ENCODE measurements at places on chromosomes 12 and 14.
A peak's percentile ranks its signal among the peaks of the same experiment; 100 is the strongest.

GRCh38 chr12:90152897-90153624 is 444.4 kb upstream of the ATP2B1 start:
- DNase-seq = no peak

- DNase-seq = no peak
These were observed 50.1 kb downstream of the FERMT2 start for GRCh38 chr14:52900731-52901130.

DNA sequence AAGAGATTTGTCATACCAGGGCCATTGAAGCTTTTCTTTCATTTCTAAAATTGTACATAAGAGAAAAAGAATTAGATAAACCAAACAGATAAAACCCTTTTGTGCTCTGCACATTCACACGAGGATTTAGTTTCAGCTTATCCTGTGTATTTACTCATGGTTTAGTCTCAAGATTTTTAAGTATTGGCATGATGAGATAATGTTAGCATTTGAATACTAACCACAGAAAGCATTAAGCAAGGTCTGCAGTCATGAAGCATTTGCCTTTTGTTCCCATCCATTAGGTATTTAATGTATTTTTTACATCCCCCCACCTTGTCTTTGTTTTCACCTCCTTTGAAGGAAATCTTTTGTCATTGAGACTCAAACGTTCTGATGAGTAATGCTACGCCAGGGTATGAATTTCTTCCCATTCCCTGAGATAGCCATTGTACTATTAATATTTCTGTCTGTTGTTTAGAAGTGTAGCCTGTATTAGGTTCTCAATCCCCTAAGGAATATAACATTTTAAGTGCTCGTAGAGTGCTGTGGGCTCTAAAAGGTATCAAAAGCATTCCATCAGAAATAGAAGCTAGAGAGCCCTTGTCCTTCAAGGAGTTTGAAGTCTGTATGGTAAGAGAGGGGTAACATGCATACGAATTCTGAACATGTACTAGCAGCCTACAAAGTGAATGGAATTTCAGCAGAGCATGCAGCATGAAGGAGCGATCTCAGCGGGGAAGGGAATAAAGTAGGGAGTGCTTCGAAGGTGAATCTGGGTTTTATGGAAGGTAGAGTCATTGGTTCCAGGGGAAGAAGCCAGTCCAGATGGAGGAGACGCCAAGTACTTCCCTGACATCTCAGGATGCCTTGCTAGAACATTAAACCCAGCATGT is 22.3 kb downstream of the CRADD start:
- DNase-seq = no peak

- DNase-seq = no peak
These were observed 161.3 kb upstream of the CAND1 start for GRCh38 chr12:67107751-67108269.

GRCh38 chr12:9227950-9228349 is 19.8 kb upstream of the PZP start:
- no peak for DNase-seq

GRCh38 chr12:47190271-47190750 is 110.6 kb upstream of the AMIGO2 start:
- no peak for DNase-seq

DNA sequence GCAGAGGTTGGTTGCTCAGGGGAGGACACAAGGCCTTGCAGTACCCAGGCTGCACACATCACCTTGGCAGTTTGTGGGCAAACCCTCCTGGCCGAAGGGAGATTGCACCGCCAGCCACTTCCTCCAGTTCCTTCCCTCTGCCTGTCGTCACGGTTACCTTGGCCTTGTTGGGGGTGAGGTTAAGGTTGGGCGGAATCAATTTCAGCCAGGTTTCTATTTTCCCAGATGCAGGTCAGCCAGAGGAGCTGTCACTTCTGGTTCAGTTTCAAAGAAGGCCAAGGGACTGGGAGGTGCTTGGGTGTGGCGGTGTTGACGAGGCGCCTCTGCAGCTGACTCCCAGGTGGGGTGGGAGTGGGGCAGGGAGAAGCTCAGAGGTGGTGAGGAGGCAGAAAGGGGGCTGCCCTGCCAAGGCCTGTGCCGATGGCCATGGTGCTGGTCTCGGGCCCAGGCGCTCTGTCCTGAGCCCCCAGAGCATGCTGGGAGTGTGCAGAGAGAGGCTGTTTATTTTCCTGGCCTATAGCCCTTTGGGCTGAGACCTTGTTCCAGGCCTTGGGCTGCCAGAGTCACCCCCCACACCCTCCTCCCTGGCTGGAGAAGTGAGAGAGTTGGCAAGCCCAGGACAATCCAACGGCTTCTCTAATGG is 31.4 kb downstream of the JDP2 start:
- no peak for DNase-seq

DNA sequence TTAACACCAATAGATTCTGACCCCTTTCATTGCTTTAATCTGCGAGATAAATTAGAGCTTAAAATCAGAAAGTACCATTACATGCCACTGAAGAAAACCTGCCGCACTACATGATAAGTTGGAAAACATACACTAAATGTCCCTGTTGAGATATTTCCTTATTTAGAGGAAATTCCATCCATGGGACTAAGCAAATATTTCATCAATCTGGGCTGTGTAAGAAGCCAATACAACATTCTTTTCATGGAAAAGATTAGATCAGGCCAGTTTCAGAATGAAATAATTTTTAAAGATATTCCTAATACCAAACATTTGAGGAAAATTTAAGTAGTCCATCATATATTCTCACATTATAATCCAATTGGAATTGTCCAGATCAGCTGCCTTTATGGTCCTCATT is 112.8 kb downstream of the LLPH start:
- no peak for DNase-seq

- no peak for DNase-seq
These were observed 52.0 kb downstream of the PAPLN start for GRCh38 chr14:73289308-73289707.

DNA sequence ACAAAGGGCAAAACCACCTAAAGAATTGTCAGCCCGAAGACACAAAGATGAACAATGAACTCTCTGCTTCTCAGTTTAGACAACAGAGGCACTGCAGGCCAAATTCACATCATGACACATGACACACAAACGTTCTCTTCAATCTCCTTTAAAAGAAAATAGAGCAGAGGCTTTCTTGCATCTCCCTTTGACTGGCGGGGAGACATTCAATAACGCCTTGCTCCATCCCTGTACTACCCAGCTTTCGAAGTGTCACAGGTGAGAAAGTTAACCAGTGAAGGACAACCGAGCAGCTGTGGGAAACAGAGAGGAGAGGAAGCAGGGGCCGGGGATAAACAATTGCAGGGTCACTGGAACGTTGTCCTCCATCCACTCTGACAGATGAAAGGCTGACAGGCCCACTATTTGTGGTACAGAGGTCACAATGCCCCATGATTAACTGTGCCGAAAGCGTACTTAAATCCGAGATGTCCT is 130.8 kb downstream of the PHLDA1 start:
- no peak for DNase-seq

GRCh38 chr12:57474862-57475261 is 4.8 kb downstream of the ARHGAP9 start:
- no peak for DNase-seq

GRCh38 chr14:70655110-70655826 is 13.6 kb downstream of the TTC9 start:
- DNase-seq = peak; percentile 62

DNA sequence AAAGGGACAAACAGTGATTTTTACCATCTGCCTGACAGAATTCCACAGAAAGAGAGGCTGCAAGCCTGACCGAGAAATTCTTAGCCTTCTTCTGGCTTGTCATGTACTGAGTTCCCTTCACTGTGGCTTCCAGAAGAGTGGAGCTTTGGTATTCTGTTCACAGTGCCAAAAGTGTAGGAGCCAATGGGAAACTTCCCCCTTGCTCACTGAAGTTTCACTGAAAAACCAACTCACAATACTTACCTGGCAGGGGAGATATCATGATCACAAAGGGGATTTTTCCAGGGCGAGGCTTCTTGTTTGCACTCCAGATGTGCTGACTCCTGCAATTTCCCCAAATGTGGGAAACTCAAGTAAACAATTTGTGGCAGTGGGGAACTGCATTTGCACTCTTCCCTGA is 31.7 kb upstream of the MMP19 start:
- no peak for DNase-seq

DNA sequence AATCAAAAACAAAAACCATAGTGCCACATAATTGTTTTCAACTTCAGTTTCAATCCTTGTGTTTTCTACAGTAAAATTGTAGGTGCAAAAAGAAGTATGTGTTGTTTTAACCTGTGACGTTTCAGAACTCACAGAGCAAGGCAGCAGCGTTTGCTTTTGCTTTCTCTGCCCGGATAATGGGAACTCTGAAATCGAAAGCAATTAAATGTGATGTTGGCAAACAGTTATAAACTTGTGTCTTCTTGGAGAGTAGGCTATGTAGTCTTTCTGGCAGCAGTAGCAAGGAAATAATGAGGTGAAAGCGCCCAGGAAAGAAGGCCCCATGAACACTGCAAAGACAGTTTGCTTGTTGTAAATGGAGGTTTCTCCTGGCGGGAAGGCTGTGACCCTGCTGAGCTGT is 39.1 kb downstream of the FNTB start:
- DNase-seq = no peak

DNA sequence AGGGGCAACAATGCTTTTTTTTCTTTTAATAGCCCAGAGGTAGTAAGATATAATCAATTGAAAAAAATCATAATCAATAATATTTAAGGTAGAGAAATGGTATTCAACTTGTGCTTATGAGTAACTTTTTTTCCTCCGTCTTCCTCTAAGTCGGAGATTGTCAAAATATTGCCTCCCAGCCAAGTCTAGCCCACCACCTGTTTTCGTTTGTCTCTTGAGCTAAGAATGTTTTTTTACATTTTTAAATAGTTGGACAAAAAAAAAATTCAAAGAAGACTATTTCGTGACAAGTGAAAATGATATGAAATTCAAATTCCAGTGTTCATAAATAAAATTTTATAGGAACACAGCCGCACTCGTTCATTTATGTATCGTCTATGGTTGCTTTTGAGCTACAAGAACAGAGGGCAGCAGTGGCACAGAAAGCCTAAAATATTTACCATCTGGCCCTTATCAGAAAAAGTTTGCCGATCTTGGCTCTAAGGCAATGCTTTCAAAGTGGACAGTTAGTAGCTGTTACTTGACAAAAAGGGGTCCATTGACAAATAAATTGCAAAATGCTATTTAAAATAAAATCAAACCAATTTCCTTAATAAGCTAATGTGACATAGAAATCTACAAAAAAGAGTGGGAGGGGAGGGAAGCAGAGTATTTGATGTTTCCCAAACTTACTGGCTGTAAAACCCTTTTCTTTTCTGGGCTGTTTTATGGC is 40.8 kb upstream of the MAX start:
- no peak for DNase-seq

DNA sequence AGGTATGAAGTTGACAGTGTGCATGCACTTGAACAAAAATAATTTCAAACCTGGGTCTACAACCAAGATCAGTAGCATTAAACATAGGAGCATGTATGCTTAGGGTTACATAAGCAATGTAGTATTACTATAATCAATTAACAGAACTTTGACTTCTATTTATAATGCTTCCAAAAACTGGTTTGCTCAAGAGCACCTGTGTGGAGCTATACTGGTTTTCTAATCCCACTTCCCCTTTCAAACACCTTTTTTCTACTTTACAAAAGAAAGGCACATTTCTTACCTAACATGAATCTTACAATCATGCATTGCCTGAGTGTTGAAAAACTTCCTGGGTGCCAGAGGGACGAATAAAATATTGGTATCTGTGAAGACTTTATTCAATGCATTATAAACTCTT is 72.7 kb downstream of the EFCAB11 start:
- DNase-seq = no peak

DNA sequence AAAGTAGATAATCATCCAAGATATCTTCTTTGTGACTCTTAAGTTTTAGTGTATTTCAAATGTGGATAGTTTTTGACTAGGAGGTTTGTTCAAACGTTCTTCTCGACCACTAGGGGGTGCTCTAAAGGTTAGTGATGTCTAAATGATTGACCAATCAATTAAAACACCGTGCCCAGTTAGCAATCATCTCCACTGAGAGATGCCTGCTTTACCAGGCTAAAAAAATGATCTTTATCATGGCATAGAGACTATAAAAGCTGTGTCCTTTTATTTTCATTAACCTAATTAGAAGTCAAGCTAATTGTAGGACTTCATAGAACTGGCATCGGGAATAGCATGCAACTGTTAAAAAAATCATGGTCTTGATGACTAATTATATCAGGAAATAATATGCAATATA is 153.9 kb downstream of the PRKCH start:
- peak; percentile 32 for DNase-seq

GRCh38 chr14:100838493-100839314 is 12.8 kb downstream of the MEG3 start:
- DNase-seq = no peak

DNA sequence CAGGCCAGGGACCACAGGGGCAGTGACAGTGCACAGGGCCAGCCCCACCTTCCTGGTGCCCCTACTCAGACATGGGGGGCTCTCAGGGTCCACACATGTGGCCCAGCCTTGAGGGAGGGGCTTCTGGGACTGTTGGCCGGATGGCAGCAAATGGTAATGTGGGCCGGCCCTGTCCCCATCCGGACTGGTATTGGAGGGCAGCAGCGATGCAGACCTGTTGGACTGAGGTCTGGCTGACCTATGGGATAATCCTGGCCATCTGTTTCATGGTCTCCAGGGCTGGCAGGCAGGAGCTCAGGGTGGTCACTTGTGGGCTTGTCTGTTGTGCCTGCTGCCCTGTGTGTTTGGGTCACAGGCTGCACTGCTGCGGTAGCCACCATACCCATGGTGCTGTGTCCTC is 387.5 kb downstream of the TMEM121 start:
- no peak for DNase-seq

DNA sequence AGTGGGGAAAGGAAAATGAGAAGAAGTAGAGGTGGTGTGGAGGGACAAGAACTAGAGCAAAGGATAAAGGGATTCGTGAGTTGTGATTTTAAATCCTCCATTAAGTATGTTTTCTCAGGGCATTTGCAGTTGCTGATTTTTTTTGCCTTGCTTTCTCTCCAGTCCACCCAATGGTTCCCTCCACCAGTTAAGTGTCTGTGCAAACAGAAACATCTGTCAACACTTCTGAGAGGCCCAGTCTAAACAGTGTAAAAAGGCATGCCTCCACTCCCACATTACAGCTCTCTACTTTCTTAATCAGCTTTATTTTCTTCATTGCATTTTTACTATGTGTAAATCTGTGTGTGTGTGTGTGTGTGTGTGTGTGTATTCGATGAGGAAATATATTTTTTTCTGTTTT is 141.2 kb downstream of the PPFIA2 start:
- no peak for DNase-seq

- DNase-seq = no peak
These were observed 3.2 kb upstream of the GSC start for GRCh38 chr14:94773061-94773648.

DNA sequence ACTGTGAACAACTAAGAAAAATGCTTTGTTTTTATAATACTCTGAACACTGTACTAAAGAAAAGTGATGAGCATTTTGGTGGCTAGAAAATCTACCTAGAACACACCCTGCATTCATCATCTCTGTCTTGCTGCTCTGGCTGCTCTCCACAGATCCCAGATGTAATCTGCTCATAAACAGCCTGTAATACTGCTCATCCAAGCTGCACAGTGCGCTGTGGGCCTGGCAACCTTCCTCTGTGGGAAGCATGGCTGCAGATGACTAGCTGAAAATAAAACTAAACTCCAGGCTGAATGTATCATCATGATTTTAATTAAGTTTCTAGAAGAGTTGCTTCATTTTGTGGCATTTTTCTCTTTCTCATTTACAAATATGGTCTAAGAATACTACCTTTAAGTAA is 200.7 kb downstream of the SLC2A13 start:
- DNase-seq = no peak

GRCh38 chr12:40788276-40788675 is 96.0 kb downstream of the CNTN1 start:
- no peak for DNase-seq

All from naive thymus-derived CD4-positive, alpha-beta T cell (primary cell).